Sciatic nerve (tissue), 2 donors: ENCODE measurements at places on chromosomes 16 and 17. TPM values are rescaled to one million over a fixed set of nuclear protein-coding genes. Genes with fewer than 3 reads are reported as not detected.

DNA sequence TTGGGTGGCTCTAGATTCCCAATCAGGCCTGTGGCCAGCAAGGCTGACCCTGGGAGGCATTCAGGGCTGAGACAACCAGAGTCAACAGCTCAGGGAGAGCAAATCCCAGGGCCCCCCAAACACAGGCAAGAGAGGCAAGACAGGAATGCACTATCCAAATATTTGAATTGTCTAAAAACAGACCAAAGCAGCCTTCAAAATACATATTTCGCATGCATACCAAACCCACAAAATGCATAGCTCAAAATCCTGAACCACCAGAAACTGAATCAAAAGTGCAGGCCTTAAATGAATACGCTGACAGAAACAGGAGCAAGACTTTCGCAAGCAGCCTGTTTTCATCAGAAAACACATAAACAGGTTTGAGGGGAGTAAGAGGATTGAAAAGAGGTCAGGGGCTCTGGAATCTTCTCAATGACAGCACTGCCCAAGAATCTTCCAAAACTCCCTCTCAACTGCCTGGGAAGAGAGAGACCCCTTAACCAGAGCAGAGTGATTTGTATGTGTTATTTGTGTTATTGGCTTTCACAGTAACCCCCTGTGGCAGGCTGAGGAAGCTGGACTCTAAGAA, 213.6 kb upstream of the CDH5 start:
- no peak for DNase-seq

Gene KRTAP4-3
- total RNA-seq, result not detected

- no peak for DNase-seq
Observed at GRCh38 chr16:31201582-31202413, 762 bp downstream of the PYCARD start.

DNA sequence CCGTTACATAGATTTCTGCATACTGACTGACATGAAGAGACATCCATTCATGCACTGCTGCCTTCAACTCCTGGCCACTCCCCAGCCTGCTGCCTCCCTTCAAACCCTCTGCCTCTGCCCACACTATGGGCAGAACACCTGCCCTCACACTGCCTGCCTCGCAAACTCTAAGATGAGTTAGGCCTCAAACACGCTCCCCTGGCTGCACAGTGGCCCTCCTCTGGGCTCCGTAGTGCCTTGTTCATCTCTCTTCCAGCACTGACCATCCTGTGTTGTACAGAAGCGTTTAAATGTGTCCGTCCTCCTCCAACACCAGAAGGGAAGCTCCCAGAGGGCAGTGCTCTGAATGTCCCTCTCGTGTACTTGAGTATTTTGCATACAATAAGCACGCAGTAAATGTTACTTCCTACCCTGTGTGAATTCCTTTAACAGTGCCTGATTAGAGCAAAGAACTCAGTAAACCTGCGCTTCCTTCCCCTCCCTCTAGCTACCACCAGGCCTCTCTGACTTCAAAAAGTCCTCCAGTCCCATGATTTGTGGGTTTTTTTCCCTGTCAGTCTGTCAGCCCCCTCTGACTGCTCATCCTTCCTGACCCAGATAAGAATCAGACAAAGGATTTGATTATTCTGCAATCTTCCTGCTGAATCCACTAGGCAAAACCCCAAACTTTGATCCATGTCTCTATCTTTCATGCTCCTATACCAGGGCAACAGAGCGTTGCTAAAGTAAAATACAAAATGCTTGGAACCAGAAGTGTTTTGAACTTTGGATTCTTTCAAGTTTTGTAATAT, 3.9 kb downstream of the DHX33 start:
- no peak for DNase-seq

GRCh38 chr17:76827736-76828135, 40.5 kb upstream of the MGAT5B start:
- DNase-seq, result no peak

DNA sequence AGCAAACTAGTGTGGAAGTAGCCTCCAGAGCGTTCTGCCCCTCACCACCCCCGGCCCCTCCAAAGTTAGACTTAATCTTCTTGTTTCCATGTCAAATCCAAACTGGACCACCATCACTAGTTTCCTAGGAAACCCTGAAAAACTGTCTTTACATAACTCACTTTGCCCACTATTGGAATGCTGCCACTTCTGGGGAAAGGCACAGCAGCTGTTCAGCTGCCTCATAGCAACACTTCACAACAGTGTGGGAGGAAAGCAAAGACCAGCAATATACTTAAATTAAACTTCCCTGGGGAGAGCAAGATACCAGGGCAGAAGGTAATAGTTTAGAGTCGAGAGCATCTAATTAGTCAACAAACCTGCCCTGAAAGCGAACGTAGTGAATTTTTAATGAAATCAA, 452.2 kb downstream of the KCNJ2 start:
- no peak for DNase-seq

Gene FBXW10
- total RNA-seq, result not detected

DNA sequence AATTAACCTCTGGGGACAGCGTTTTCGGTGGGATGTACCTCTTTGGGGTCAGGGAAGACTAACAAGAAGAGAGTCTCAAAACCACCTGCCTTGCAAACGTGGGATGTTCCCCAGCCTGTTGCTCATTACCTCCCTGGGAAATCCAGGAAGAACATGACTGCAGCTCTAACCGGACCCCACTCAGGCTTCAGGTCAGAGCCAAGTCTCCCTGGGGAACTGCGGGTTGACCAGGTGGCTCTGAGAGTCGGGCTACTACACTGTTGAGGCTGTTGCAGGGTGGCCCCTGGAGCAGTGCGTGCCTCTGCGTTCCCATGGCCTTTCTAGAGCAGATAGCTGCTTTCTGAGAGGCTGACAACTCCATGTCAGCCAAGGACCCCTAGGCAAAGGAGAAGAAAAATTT, 309.1 kb downstream of the FOXL1 start:
- no peak for DNase-seq

- DNase-seq, result no peak
Observed at GRCh38 chr17:49106321-49107210, 26.0 kb upstream of the B4GALNT2 start.

- DNase-seq, result no peak
Observed at GRCh38 chr16:77470851-77471250, 36.0 kb upstream of the ADAMTS18 start.

GRCh38 chr17:71600137-71600789, 520.6 kb upstream of the SOX9 start:
- DNase-seq, result no peak

DNA sequence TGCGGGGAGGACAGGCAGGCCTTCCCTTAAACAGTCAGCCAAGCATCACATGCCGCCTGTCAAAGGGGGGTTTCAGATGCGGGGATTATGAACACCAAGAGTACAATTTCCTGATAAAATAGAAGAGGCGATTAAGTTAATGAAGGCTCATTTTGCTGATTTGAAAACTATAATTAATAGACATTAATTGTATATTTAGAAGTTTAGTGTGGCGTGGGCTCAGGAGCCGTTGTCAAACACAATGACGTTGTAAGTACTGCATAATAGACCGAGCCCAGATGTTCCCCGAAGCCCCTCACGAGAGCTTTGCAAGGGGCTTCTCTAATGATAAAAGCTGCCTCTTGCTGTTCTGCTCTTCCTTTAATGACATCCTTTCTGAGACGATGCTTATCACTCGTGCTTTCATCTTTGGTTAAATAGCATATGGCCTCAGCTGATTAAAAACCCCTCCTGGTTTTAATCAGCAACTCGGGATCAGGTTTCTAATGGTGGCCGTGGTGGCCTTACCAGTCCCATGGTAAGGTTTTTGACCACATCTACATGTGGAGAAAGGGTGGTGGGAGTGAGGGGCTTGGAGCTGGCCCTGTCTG, 28.2 kb downstream of the SNX20 start:
- DNase-seq, result no peak

DNA sequence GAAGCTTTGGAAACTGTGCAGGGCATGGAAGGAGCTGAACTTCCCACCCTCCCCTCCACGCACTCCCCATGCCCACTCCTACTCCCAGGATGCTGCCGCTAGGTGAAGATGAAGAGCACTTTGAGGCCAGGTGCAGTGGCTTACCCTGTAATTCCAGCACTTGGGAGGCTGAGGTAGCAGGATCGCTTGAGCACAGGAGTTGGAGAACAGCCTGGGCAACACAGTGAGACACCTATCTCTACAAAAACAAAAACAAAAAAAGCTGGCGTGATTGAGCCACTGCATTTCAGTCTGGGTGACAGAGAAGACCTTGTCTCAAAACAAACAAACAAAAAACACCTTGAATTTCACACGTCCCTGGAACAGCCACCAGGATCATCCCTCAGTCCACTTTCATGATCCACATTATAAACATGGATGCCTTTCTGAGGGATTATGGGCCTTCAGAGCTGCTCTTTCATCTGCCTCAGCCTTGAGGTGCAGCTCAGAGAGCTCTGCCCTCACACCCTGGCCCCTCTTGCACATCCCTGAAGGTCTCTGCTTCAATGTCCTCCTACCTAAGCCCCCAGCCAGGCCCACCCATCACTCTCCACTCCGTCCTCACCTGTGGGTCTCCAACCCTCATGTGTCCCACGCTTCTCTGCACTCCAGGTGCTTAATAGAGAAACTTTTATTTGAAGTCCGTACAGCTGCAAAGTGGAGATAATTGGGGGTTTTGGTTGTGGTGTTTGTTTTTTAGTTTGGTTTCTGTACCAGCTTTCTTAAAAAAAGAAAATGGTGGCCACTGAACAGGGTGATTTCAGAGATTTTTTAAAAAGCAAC, 25.8 kb downstream of the PHB1 start:
- DNase-seq, result no peak

GRCh38 chr16:88700636-88701482, 5.3 kb downstream of the RNF166 start:
- peak; percentile 90 for DNase-seq
